HepG2 (cell line): ENCODE measurements at places on chromosomes 13 and 19. TPM values are rescaled to one million over a fixed set of nuclear protein-coding genes. Genes with fewer than 3 reads are reported as not detected.

TRPM4 gene
- polyA plus RNA-seq: 4.3 and 6.3 TPM in 2 replicates

ZNF414 gene
- 2.8 and 4.0 TPM in 2 replicates for polyA plus RNA-seq

RUVBL2 gene
- polyA plus RNA-seq: 109 and 120 TPM in 2 replicates

IFT88 gene
- polyA plus RNA-seq: 6.6 and 8.4 TPM in 2 replicates

NANOS3 gene
- polyA plus RNA-seq: 0.21 TPM in 1 of 2 replicates, not detected in the other

CD33 gene
- polyA plus RNA-seq: 0.07 TPM in 1 of 2 replicates, not detected in the other
